Activated CD8-positive, alpha-beta memory T cell treated with anti-CD3 and anti-CD28 coated beads for 4 hours (primary cell): ENCODE measurements at places on chromosomes 2 and 18.

- no peak for DNase-seq
These were observed 3.3 kb downstream of the AGBL5 start for GRCh38 chr2:27054721-27055120.

DNA sequence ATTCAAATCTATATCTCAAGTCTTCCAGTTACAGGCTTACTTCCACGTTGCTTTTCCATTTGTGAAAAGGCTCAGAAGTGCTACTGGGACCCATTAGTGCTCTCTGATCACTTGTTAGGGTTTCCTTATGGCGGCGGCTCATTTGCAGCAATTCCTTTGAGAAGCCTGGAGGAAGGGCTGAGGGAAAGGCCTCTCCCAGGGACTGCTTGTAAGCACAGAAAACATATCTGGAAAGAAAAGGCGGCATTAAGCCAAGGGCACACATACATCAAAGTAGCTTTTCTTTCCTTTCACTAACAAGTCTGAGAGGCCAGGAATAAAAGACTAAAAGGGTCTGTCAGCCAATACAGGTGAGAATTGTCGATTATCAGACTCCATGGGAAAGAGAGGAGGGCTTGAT lies 39.4 kb upstream of the ITGB6 start:
- no peak for DNase-seq

DNA sequence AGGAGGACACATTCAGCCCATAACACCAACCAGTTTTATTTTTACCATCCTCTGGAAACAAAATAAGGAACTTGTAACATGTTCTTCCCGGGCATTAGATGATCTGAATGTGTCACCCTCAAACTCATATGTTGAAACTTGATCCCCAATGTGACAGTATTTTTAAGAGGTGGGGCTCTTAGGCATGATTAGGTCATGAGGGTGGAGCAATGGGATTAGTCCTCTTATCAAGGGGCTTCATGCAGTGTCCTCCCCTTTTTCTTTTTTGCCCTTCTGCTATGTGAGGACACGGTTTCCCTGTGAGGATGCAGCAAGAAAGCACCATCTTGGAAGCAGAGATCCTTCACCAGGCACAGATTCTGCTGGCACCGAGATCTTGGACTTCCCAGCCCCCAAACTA lies 401.5 kb upstream of the TRIB2 start:
- no peak for DNase-seq

- no peak for DNase-seq
These were observed 32.9 kb downstream of the ACTR3 start for GRCh38 chr2:113922784-113923183.

GRCh38 chr2:107633580-107634147 lies 193.0 kb upstream of the RGPD4 start:
- DNase-seq, result no peak

GRCh38 chr2:190791347-190791975 lies 89.2 kb upstream of the GLS start:
- peak; percentile 37 for DNase-seq

DNA sequence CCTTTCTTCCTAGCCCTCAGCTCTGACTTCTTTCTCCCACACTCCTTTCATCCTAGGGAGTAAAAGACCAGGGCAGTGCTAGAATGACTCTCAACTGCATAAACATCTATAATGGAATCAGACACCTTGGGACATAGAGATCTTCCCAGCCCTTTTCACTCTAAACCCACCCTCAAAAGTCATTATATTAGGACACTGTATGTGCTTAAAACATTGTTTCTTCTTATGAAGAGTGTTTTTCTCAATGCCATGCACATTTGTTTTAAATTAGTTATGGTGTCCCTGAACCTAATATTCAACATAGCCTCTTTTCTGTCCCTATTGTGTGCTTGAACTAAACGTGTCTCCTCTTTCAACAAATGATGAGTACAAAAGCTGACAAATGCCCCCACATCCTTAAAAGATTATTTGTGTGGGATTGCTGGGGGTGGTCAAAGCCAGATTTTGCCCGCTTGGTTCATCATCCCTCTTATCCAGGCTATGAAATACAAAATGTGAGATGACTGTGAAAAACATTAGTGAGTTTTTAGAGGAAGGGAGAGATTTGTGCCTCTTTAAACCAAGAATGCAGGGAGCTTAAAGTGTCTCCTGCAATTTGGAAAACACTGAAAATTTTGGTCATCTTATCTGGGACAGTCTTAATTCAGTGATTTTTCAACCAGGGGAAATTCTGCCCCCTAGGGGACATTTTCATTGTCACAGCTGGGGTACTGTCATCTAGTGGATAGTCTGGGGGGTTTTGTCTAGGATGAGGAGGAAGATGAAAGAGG lies 29.0 kb downstream of the SERPINB5 start:
- DNase-seq, result no peak

GRCh38 chr18:35268821-35269220 lies 21.2 kb downstream of the ZSCAN30 start:
- no peak for DNase-seq

DNA sequence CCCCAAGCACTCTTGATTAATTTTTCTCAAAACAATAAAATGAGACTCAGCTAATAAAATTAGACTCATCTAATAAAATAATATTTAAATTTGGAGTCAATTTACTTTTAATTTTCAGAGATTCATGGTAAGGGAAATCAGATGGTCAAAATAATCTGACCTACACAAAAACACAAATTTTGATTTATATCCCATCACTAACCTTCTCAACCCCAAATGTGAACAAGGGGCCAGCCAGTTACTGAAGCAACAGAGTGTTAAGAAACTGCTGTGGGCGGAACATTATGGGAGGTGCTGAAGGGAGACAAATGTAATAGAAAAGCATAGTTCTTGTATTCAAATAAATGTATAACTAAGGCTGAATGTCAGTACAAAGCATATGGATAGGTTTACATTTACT lies 28.5 kb upstream of the PPP3R1 start:
- DNase-seq, result no peak

DNA sequence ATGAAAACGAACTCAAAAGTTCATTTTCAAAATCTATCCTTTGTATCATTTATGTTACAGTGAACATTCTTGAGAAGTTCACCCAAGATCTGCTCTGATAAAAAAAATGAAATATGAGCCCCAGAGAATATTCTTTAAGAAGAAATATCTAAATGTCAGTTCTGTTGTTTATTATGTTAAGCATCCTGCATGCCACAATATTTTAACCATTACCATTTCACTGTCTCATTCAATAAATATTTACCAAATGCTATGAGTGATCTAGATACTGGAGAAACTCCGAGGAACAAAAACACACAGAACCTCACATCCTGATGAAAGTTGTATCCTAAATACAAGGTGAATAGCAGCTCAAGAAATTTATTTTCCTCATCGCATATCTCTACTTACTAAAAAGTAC lies 170.2 kb downstream of the ZNF385B start:
- DNase-seq, result no peak

DNA sequence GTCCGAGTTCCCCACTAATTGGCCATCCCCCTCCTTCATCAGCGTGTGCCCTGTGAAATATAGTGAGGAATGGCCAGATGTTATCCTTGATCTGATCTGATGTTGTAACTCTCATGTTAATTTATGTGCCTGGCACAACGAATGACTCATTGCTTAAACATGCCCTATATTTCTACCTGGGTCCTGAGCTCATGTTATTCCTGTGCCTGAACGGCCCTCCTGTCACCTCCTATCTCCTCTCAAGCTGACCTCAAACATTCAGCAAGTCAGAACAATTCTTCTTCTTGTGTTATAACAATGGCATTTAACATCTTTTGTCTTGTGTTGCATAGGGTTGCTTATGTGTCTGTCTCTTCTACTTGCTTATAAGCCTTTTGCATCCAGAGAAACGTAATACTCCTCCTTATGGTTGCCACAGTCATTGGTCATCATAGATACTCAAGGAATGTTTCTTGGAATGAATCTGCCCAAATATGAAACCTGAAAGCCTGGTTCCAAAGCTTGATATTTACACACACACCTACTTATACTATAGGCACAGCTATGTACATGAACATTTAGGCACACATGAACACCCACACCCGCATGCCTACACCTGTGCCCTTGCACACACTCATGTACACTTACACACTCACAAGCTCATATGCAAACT lies 80.2 kb upstream of the PHLPP1 start:
- DNase-seq, result no peak

GRCh38 chr2:86300496-86300895 lies 36.9 kb downstream of the REEP1 start:
- DNase-seq, result no peak

GRCh38 chr2:106892048-106892447 lies 6.1 kb upstream of the ST6GAL2 start:
- DNase-seq, result no peak
